ENCODE measurements at places on chromosomes 6 and 20. TPM values are rescaled to one million over a fixed set of nuclear protein-coding genes. Genes with fewer than 3 reads are reported as not detected.

DNA sequence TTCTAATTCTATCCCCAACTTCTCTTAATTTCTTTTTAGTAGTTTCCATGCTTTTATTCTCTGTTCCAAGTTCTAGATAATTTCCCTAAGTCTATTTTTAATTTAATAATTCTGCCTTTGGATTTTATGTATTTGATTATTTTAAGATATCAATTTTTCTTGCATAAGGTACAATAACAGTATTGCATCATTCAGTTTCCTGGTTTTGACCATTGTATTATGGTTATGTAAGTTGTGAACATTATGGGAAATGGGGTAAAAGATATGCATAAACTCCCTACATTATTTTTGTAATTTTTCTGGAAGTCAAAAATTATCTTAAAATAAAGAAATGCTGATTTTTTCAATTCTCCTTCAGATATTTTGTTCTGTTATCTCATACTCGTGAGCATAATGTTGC, 21.1 kb upstream of the CENPW start:
- H3K4me1 ChIP-seq: no peaks in the 10 kb centered on the region
- no peak for DNase-seq
- no peak overlapping the region for H3K4me3 ChIP-seq
- no peak overlapping the region for H3K27ac ChIP-seq
- no peaks in the 10 kb centered on the region for H3K36me3 ChIP-seq
- H3K27me3 ChIP-seq: peaks cover 23% of the 10 kb centered on the region

- DNase-seq: no peak
- H3K27me3 ChIP-seq: no peaks in the 10 kb centered on the region
- H3K4me1 ChIP-seq: no peaks in the 10 kb centered on the region
- H3K27ac ChIP-seq: no peak overlapping the region
- H3K4me3 ChIP-seq: no peak overlapping the region
- H3K36me3 ChIP-seq: no peaks in the 10 kb centered on the region
Measured at GRCh38 chr6:146090474-146090873, 61.6 kb downstream of the GRM1 start.

DNA sequence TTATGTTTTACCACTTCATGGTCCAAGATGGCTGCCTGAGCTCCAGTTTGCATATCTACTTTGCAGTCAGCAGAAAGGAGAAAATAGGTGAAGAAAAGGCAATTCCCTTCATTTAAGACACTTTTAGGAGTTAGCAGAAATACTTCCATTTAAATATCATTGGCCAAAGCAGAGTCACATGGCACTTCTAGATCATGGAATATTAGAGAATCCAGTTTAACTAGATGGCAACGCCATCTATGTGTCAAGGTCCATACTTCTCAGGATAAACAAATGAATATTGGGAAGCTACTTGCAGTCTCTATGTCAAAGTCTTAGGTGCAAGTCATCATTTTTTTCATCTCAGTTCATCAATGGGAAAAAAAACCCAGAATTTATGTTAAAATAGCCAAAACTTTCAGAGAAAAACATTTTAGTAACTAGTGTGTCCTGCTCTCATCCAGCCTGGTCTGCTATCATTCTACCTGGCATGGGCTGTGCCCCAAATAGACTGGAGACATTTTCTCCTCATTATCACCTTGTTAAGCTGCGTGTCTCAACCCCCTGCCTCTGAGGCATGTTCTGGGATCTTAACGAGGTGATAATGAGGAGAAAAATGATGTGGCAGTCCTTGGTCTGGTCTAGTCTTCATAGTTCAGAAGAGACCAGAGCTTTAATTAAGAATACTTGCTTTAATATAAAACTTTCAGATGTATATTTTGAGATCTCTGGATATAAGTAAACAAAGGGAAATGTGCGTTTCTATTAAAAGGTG, 227.3 kb downstream of the TBX18 start:
- H3K4me1 ChIP-seq: no peaks in the 10 kb centered on the region
- no peak for DNase-seq
- H3K27me3 ChIP-seq: no peaks in the 10 kb centered on the region
- H3K27ac ChIP-seq: no peak overlapping the region
- no peaks in the 10 kb centered on the region for H3K36me3 ChIP-seq

DNA sequence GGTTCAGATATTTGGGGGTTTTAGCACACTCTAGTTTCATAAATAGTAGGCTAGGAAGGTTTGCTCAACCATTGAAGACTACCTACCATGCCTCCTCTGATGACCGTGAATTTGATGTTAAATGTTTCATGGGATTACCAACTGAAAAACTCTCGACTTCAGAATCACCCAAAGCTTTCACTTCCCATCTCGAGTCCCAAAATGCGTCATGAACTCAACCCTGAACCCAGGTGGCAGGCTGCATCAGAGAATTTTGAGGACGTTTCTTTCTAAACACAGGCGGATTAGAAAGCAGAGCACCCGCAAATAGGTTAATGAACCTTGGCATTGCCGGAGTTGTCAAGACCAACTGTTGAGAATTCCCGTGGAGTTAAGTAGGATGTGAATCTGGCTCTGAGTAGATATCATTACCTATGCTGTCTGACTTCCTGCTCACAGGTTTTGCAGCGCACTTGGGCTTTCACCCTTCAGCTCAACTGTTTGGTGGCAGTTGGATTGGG, 98.4 kb upstream of the ADTRP start:
- H3K27me3 ChIP-seq: peaks cover 5% of the 10 kb centered on the region
- H3K27ac ChIP-seq: no peak overlapping the region
- DNase-seq: no peak
- peaks cover 2% of the 10 kb centered on the region for H3K36me3 ChIP-seq
- no peak overlapping the region for H3K4me3 ChIP-seq

DNA sequence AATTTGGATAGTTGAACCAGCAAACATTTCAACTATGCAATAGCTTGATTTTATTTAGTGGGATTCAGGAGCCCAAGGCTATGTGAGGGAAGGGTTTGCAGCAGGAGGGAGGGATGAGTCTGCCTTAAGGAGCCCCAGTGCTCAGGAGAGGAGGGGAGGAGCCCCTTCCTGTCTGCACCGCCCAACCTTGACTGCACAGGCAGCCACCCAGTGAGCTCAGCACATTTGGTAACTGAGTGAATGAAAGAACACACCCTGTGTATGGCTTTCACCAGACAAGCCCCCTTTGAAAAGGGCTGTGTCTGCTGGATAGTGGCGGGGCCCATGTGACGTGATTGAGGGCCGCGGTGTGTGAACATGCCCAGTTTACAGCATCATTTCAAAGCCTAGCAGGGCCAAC, 17.0 kb downstream of the DACT2 start:
- H3K36me3 ChIP-seq: no peaks in the 10 kb centered on the region
- H3K4me3 ChIP-seq: no peak overlapping the region
- no peak overlapping the region for H3K27ac ChIP-seq
- DNase-seq: no peak

DNA sequence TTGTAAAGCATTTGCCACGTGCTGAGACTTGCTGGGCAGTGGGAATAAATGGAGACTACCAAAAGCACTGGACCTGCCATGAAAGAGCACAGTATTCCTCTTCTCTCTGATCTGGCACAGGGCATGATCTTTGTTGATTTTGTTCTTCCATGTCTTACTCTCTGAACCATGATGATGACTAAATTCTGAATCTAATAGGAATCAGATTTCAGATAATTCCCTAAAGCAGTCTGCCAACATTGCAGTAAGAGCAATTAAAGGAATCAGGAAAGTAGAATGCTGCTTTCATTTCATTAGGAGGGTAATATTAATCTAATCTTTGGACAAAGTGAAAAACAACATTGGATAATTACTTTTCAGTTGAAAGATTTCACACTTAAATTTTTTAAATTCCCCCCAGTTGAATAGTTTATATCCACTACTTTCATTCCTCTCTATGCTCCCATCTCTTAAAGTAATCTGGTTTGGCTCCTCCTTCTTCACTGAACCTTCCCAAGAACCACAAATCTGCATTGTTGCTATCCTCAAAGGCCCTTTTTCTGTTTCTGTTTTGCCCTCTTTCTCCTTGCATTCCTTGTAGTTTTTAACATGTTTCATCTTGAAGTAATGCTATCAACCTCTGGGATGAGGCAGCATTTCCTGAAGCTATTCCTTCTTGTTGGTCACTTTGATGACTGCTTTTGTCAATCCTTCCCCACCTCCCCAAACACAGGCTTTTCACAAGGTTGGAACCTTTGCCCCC, 243.2 kb upstream of the TENT5A start:
- H3K27ac ChIP-seq: no peak overlapping the region
- no peaks in the 10 kb centered on the region for H3K27me3 ChIP-seq
- no peak for DNase-seq

DNA sequence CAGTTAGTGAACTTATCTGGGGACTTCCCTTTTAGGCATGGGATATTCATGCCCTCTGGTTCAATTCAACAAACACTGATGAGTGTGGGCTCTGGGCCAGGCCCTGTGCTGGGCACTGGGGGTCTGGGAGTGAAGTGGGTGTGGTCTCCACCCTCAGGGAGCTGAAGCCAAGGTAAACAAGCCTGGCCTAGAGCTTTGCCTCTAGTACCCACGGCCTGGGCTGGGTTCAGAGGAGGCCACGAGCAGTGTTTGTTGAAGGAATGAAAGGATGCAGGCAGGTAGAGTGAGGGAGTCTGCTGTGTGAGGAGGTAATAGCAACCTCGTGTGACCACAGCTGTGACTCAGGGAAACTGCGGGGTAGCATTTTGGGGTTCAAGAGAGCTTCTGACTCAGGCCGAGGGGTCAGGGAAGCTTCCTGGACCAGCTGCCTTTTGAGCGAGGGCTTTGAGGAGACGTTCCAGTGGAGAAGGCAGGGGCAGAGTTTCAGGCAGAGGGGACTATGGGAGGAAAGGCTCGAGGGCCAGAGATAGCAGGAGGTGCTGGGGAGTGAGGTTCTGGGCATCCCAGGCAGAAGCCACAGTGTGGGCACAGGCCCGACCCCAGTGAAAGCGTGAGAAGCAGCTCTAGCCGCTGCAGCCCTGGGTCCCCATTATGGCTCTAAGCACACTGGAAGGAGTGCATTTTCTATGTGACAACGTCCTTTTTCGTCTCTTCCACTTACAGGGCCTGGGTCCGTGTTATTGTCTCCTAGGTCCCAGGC, 5.6 kb downstream of the MYLK2 start:
- peaks cover 6% of the 10 kb centered on the region for H3K4me1 ChIP-seq
- no peaks in the 10 kb centered on the region for H3K27me3 ChIP-seq
- no peaks in the 10 kb centered on the region for H3K36me3 ChIP-seq
- DNase-seq: no peak
- H3K27ac ChIP-seq: no peak overlapping the region
- no peak overlapping the region for H3K4me3 ChIP-seq

DNA sequence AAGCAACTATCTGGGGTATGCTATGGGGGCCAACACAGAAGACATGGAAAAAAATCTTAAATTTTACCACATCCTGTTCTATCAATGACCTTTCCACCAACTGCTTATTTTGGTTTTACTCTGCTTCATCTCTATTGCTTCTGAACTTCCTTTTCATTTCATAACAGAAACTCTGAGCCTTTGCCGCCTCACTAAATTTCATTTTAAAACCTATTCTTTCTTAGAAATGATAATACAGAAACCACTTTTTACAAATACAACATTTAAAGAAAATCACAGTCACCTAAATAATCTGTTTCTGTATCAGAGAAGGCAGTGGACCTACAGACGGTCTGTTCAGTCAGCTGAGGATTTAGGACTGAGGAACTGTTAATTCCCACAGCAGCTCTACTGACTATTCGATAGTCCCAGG, 117.5 kb downstream of the KCNQ5 start:
- DNase-seq: no peak
- no peak overlapping the region for H3K27ac ChIP-seq
- peaks cover 31% of the 10 kb centered on the region for H3K4me1 ChIP-seq
- H3K4me3 ChIP-seq: no peak overlapping the region
- no peaks in the 10 kb centered on the region for H3K27me3 ChIP-seq

DNA sequence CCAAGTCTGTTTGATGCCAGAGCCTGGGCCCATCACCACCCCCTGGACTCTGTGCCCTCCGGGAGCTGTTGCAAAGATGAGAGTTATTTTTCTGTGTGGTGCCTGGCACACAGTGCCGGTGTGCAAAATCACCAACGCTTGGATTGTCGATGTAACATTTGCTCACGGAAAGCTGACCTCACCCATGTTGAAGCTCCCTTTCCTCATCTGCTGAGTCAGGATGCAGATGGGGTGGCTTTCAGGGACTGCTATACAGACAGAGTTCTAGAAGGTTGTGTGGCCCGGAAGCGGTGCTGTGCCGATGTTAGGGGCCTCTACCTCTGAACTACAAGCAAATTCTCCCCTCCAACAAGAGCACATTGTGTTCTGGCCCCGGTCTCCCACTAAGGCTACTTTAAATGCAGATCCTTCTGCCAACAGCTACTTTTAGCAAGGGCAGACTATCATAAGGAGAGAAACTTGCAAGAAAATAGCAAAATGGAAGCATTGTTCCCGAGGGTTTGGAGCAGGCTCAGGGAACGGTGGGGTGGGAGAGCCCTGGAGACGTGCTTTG, 34.0 kb downstream of the EYA2 start:
- H3K27ac ChIP-seq: no peak overlapping the region
- no peaks in the 10 kb centered on the region for H3K36me3 ChIP-seq
- H3K4me3 ChIP-seq: no peak overlapping the region
- DNase-seq: no peak
- peaks cover 30% of the 10 kb centered on the region for H3K27me3 ChIP-seq

GRCh38 chr6:133230052-133230451, 11.1 kb upstream of the EYA4 start:
- no peak for DNase-seq
- H3K27ac ChIP-seq: no peak overlapping the region
- no peaks in the 10 kb centered on the region for H3K36me3 ChIP-seq

DNA sequence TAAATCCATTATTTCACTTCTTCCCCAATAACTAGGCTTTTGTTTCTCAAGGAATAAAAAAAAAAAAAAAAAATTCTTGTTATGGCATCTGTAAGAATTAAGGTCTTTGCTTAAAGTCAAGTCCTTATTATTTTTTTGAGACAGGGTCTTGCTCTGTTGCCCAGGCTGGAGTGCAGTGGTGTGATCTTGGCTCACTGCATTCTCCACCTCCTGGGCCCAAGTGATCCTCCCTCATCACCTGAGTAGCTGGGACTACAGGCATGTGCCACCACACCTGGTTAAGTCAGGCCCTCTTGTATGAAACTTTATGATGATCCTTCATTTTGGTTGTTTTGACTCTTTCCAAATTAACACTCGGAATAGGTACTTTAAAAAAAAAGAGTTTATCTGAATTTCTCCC, 17.3 kb downstream of the DSTN start:
- H3K4me1 ChIP-seq: peaks cover 22% of the 10 kb centered on the region
- no peaks in the 10 kb centered on the region for H3K27me3 ChIP-seq
- no peak for DNase-seq
- H3K36me3 ChIP-seq: peaks cover 10% of the 10 kb centered on the region
- H3K4me3 ChIP-seq: no peak overlapping the region

The LRRC73 gene
- 0.25 TPM for total RNA-seq

The CHMP4B gene
- total RNA-seq: 86.7 TPM

The CST2 gene
- total RNA-seq: not detected

All from activated CD4-positive, alpha-beta memory T cell treated with anti-CD3 and anti-CD28 coated beads, Interleukin-2, amount 10 ng/mL, durations not matched to agents 7 days and 5 days (primary cell).